ENCODE measurements at places on chromosomes 2 and 18.

DNA sequence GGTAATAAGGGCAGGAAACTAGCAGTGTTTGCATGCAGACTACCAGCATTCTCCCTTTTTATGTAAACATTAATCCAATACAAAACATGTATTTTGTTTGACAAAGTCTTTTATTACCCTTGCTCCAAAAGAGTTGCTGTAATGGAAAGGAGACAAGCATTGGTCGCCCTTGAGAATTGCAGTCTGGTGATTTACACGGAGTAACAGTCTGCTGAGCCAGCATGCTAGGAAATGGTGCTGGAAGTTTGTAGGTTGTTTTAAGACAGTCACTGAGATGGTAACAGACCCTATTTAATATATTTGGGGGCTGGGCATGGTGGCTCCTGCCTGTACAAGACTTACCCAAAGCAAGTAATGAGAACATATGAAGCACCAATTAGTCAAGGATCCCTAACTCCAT, 2.8 kb upstream of the PRKCE start:
- H3K36me3 ChIP-seq, result peaks cover 6% of the 10 kb centered on the region
- no peak overlapping the region for H3K27ac ChIP-seq
- DNase-seq, result no peak
- peaks cover 7% of the 10 kb centered on the region for H3K27me3 ChIP-seq

- peaks cover 7% of the 10 kb centered on the region for H3K27me3 ChIP-seq
- H3K4me3 ChIP-seq, result no peak overlapping the region
- H3K4me1 ChIP-seq, result peaks cover 6% of the 10 kb centered on the region
- H3K36me3 ChIP-seq, result no peaks in the 10 kb centered on the region
- no peak for DNase-seq
- H3K27ac ChIP-seq, result no peak overlapping the region
Observed at GRCh38 chr18:23056315-23056714, 79.0 kb upstream of the CABLES1 start.

DNA sequence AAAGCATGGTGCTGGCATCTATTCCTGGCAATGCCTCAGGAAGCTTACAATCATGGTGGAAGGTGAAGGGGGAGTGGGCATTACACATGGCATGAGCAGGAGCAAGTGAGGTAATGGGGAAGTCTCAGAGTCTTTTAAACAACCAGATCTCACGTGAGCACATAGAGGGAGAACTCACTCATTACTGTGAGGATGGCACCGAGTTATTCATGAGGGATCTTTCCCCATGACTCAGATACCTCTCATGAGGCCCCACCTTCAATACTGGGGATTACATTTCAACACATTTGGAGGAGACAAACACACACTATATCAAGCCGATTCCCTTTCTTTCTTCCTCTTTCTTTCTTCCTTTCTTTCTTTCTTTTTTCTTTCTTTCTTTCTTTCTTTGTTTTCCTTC, 47.9 kb upstream of the FANCL start:
- H3K36me3 ChIP-seq, result no peaks in the 10 kb centered on the region
- DNase-seq, result no peak
- H3K4me3 ChIP-seq, result no peak overlapping the region

- H3K4me1 ChIP-seq, result no peaks in the 10 kb centered on the region
- H3K27ac ChIP-seq, result no peak overlapping the region
- H3K27me3 ChIP-seq, result peaks cover 2% of the 10 kb centered on the region
- no peak for DNase-seq
- no peaks in the 10 kb centered on the region for H3K36me3 ChIP-seq
Observed at GRCh38 chr2:149348291-149348690, 17.9 kb downstream of the LYPD6 start.

GRCh38 chr2:238285653-238286082, 2.7 kb downstream of the PER2 start:
- H3K36me3 ChIP-seq, result no peaks in the 10 kb centered on the region
- no peak for DNase-seq
- no peak overlapping the region for H3K27ac ChIP-seq

DNA sequence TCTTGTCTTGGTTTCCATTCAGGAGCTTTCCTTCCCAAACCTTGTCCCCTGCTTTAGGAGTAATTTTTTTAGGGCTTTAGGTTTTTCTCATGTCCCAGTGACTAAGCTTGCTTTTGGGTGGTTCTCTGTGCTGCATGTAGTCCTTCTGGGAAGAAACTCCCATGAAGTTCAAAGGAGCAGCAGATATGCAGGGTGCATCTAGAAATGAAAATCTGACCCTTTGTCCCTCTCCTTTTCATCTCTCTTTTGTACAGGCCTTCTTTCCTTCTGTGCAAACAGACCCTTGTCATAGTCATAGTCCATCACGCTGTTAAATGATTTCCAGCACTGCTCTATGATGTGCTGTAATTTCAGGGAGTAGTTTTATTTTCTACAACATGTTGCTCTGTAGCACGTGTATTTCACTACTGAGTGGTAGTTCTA, 20.4 kb downstream of the FMNL2 start:
- H3K27me3 ChIP-seq, result peaks cover 9% of the 10 kb centered on the region
- no peak overlapping the region for H3K27ac ChIP-seq
- DNase-seq, result no peak
- peaks cover 2% of the 10 kb centered on the region for H3K4me1 ChIP-seq
- no peaks in the 10 kb centered on the region for H3K36me3 ChIP-seq
- H3K4me3 ChIP-seq, result no peak overlapping the region

DNA sequence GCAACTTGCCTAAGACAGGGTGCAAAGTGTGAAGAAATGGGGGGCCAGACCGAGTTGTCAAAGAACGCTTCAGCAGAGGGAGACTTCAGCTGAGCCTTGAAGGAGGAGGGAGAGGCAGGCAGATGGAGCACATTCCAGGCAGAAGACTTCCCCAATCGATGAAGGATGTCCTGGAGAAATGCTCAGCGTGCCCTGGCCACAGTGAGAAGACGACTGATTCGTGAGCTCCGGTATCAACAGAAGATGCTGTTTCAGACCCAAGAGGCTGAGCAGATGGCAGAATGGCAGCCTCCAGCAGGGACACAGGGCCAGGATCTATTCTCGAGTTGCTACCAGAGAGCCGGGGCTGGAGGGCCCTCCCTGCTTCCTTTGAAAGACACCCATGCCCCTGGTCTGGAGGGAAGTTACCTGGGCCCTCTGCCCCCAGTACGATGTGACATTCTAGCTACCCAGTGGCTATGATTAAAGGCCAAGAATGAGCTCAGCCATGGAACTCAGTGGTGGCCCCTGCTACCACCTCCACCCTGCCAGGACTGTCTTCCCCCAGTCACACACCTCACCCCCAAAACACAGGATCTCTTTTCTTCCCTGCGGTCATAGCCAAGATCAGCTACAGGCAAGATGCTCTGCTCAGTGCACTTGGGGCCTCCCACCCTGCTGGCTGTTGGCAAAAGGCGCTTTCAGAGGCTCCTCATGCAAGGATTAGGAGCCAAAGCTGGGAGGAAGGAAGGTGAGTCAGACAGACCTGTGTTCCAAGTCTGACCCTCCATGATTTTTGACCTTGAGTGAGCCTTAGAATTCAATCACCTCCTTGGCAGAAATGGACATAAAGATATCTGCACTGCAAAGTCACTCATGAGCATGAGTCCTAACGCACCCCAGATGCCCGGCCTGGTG, 84.3 kb downstream of the TFCP2L1 start:
- no peaks in the 10 kb centered on the region for H3K27me3 ChIP-seq
- no peak overlapping the region for H3K4me3 ChIP-seq
- H3K36me3 ChIP-seq, result no peaks in the 10 kb centered on the region
- H3K27ac ChIP-seq, result no peak overlapping the region
- no peaks in the 10 kb centered on the region for H3K4me1 ChIP-seq

Data from natural killer cell treated with Interleukin-12 subunit alpha and Interleukin-12 subunit beta and Interleukin-15 and Interleukin-18, amount 100 ng/mL, for 72 hours (primary cell).